Cardiac fibroblast (primary cell): ENCODE measurements at places on chromosomes 1 and 21.
A peak's percentile ranks its signal among the peaks of the same experiment; 100 is the strongest.

DNA sequence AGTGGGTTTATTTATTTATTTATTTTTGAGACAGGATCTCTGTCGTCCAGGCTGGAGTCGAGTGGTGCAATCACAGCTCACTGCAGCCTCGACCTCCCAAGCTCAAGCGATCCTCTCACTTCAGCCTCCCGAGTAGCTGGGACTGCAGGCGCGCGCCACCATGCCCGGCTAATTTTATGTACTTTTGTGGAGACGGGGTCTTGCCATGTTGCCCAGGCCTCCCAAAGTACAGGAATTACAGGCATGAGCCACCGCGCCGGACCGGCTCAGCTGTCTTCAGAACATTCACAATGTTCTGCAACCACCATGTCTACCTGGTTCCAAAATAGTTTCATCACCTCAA, 406 bp upstream of the DNAJC8 start:
- no peak for DNase-seq

DNA sequence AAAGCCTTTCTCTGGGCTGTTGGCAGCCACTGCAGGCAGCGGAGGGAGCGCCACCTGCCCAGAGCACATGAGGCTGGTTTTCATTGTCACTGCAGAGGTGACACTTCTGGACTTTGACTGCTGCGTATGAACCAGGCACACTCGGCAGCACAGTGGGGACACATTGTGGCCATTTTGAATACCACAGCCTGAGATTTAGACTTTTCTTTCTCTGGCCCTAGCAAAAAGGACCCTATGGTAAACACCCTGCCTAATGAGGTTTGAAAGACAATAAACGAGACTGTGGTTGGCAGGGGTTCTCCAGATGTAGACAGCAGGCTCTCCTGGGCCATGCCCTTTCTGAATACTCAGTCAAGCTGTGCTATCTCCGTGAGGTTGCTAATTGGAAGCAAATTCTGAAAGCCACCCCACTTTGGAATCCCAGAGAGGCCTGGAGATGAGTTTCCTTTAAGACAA, 12.0 kb upstream of the KCNE2 start:
- DNase-seq, result peak; percentile 35

- DNase-seq, result peak; percentile 5
Measured at GRCh38 chr1:110548381-110548780, 29.4 kb upstream of the KCNA10 start.

DNA sequence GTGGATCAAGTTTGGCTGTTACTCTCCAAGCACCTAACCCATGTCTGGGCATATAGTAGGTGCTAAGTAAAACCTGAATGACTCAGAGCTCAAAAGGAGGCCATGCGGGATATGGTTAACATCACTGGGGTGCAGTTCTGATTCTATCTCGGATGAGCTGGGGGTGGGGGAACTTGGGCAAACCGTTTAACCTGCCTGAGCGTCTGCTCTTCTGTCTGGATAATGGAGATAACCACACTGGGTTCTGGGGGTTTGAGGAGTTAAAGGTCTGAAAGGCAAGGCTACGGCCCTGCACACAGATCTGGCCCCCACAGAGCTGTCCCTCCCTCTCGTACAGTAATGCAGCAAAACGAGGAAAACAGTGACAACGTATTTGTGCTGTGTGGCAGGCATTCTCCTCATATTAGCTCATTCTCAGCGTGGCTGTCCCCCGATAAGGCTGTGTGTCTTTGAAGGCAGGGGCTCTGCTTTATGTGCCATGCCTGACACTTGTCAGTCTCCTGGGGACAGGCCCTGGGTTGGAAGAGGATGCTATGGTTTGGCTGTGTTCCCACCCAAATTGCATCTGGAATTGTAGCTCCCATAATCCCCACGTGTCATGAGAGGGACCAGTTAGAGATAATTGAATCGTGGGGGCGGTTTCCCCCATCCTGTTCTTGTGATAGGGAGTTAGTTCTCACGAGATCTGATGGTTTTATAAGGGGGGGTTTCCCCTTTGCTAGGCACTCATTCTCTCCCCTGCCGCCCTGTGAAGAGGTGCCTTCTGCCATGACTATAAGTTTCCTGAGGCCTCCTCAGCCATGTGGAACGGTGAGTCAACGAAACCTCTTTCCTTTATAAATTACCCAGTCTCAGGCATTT, 6.8 kb upstream of the ALDH4A1 start:
- no peak for DNase-seq

DNA sequence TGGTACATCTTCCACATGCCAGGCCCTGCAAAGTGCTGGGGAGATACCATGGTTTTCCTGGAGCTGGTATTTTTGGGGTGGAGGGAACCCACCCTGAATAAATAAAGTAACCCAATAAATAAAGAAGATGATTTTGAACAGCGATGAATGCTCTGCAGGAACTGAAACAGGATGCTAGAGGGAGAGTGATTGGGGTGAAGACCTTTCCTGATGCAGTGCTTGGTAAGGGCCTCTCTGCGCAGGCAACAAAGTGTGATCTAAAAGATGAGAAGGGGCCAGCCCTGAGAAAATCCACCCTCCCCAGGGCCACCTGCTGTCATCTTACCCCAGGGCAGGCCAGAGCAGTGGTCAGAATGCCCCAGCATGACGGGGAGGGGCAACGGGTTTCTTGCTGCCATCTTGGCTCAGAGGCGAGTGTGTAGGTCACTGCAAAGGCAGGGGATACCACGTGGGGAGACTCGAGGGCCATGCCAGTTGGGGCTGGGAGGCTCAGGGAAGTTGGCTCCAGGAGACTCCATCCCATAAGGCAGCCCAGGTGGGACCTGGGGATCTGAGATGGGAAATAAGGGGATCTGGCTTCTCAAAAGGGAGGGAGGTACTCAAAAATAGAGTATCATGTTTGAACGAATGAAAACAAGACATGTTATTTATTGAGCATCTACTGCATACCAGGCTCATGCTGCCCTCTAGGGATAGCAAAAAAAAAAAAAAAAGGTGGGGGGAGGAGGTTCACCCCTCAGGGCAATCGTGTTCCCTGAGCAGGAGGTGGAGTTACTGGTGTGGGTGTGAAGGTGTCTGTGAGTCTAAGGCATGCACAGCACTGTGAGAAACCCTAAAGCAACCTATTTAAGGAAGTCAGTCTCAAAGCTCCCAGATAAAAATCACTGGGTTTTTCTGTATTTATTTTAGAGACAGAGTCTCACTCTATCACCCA, 2.8 kb downstream of the SRARP start:
- peak; percentile 50 for DNase-seq

DNA sequence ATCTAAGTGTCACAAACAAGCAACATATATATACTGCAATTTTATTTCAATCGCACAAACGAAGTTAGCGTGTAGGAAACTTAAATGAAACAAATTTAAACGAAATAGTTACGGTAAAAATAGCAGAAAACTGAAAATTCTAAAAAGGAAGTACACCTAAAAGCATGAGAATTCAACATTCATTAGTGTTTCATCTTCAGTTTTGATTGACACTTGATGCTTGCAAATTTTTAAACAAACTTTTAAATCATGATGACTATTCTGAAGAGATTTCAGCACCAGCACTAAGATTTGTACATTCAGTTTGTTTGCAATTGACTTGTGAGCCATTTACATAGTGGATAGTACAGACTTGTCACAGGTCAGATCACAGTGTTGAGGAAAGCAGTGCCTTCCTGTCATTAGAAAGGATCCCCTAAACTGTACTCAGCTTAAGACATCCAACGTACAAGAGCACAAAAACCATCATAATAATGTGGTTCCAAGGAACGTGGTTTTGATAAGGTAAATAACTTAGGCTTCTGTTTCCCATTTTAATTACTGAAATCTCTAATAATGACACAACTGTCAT, 67.0 kb upstream of the LBR start:
- no peak for DNase-seq

DNA sequence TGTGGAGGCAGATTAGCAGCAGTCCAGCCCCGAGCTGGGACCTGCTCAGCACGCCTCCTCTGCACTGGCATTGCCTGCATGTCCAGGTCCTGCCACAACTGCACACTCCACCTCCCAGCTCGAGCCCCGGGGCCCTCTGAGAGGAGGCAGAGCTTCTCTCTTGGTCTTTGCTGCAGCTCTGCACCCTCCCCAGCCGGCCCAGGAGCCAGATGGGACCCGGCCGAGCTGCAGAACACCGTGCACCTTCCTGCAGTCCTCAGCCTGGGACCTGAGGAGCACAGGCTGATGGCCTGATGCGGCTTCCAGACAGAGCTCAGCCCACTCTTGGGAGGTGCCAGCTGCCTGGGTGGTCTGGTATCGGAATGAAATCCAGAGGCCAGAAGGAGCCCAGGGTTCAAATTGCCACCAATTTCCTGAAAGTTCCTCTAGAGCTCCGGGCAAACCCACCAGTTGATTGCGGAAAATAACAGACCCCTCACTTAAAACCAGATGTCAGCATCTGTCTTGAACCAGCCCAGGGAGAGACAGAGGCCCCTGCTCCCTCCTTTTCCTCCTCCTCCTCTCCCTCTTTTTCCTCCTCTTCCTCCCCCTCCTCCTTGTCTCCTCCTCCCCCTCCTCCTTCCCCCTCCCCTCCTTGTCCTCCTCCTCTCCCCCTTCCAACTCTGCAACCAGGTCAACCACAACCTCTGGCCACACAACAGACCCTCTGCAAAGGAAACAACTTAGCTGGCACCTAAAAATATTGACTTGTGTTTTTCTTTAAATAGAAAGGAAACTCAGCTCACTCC, 10.6 kb upstream of the SPSB1 start:
- DNase-seq, result no peak

GRCh38 chr1:229869687-229870086, 197.4 kb upstream of the GALNT2 start:
- no peak for DNase-seq

- DNase-seq, result peak; percentile 64
Measured at GRCh38 chr1:150995896-150996295, 10.8 kb downstream of the MINDY1 start.

DNA sequence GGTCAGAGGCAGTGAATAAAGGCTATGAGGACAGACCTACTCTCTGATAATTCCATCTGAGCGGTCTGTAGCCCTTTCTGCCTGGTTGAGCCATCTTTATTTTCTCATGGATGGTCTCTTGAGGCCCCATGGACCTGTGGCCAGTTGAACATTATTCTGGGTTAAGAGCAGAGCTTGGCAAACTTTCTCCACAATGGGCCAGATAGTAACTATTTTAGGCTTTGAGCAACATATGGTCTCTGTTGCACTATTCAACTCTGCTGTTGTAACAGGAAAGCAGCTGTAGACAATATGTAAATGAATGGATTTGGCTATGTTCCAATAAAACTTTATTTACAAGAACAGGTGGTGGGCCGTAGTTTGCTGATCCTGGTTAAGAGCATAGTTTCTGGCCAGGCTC, 62.7 kb downstream of the KAZN start:
- DNase-seq, result no peak

- DNase-seq, result peak; percentile 93
Measured at GRCh38 chr1:18926315-18927081, 24.1 kb upstream of the ALDH4A1 start.

DNA sequence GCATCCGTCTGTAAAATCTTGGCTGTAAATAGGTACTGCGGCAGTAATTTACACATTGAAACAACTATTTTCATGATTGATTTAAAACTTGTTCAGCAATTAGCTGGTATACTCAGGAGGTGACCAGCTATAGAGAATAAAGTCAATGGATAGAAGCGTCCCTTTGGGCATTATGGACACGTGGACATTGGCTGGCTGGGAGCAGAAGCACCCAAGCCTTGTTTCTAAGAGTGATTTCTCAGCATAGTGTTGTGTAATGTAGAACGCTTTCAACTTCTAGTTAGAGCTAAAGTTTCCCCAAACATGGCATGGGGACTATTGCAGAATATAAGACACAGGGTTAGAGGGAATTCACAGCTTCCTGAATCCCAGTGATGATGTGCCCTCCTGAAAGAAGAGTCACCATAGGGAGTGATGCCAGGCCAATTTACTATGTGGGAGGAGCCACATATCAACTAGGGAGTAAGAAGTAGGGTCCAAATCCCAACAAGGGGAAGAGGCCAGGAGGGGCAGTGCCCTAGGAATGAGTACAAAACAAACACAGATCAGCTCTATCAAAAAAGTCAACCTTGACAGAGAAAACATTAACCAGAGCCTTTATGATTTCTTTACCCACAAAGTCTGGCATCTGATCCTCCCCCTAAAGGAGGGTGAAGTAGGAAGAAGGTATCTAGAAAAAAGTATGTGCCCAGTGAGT, 92.7 kb downstream of the SUSD4 start:
- no peak for DNase-seq

GRCh38 chr1:115771847-115772457, 3.4 kb upstream of the CASQ2 start:
- peak; percentile 88 for DNase-seq

GRCh38 chr1:21220815-21221214, 44.1 kb upstream of the EIF4G3 start:
- peak; percentile 29 for DNase-seq

GRCh38 chr1:58784758-58785441, 1.1 kb upstream of the JUN start:
- DNase-seq, result peak; percentile 98

GRCh38 chr1:77659879-77660593, 22.4 kb downstream of the ZZZ3 start:
- no peak for DNase-seq

- DNase-seq, result no peak
Measured at GRCh38 chr1:10449751-10450150, at the start of gene CORT. CORT (plus strand) TSS chr1:10450031; CDS start chr1:10450224, 193 bp downstream.

DNA sequence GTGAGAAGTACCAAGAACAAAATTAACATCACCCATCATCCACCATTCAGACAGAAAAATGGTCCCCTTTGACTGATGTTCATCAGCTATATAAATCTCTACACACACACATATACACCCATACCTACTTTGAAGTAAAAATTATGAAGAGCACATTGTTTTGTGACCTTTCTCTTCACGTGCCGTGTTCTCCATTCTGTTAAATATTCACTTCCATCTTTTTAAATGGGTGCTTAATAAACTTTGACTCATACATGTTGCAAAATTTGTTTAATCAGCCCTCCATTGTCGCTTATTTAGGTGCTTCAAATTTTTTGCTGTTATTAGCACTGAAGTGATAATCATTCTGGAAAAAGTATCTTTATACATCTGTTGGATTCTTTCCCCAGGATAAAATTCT, 80.1 kb downstream of the CLIC6 start:
- no peak for DNase-seq

- DNase-seq, result no peak
Measured at GRCh38 chr1:19720973-19721372, 56.3 kb downstream of the HTR6 start.

DNA sequence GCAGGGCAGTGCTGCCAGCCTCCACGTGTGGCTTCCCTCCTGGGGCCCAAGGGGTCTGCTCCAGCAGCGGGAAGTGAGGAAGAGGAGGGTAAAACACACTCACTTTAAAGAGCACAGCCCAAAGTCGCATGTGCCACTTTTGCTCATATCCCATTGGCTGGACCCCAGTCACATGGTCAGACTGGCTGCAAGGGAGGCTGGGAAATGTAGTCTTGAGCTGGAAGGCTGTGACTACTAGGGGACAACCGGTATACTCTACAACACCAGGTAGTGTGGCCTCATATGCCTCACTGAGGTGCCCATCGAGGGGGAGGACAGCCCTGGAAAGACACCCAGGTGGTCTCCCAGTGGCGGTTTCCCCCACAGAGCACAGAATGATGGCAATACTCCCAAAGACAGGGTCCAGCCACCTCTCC, 45.2 kb downstream of the CAMK2N1 start:
- peak; percentile 65 for DNase-seq

- peak; percentile 52 for DNase-seq
Measured at GRCh38 chr1:76950306-76950705, 83.0 kb downstream of the ST6GALNAC5 start.

GRCh38 chr1:101854271-101854670, 142.5 kb downstream of the OLFM3 start:
- DNase-seq, result no peak

GRCh38 chr1:156387870-156388173, 18.8 kb downstream of the RHBG start:
- no peak for DNase-seq

GRCh38 chr1:49864581-49864980, 159.2 kb downstream of the AGBL4 start:
- no peak for DNase-seq
